ENCODE measurements at places on chromosomes 1 and 21. TPM values are rescaled to one million over a fixed set of nuclear protein-coding genes. Genes with fewer than 3 reads are reported as not detected.

The CLDN14 gene
- total RNA-seq, result 0.14 TPM

The GLRX2 gene
- total RNA-seq, result 6.5 TPM

The SLAMF6 gene
- total RNA-seq, result 11.5 TPM

DNA sequence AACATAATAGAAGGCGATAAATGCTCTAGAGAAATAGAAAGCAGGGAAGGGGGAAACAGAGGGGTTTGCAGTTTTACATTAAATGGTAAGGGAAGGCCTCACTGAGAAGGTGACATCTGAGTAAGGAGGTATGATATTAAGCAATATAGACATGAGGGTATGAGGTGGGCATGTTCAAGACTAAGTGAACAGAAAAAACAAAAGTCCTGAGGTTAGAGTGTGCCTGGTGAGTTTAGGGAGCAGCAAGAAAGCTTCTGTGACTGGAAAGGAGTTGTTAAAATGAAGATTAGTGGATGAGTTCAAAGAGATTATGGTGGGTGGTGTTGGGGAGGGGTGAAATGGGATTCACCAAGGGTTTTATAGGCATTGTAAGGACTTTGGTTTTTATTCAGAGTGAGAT lies 8.6 kb downstream of the RPRD2 start:
- DNase-seq, result no peak

DNA sequence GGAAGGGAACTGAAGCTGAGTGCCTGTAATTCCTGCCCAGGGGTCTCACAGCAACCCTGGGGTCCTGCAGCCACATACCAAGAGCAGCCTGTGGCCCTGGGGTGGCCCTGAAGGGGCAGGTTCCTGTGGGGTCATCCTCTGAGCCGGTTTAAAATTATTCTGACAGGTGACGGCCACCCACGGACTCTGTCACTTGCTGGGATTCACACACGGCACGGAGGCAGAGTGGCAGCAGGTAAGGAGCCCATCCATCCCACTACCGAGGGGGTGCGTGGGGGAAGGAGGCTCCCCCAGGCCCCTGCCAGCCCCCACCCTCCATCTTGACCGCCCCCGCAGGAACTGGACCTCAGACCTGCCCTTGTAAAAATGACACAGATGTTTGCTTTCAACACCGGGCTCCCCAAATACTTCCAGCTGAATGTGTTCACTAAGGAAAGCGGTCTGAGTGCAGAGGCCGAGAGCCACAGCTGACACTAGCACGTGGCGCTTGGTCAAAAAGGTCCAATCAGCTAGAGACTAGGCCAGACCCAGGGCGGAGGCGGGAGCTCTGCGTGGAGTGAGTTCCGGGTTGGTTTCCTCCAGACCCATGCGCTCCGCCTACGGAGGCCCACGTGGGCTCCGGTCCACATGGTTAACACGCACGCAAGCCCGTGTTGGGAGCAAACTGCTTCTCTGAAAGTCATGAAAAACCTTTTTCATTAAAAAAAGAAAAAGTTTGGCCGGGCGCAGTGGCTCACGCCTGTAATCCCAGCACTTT lies 10.0 kb downstream of the YBEY start:
- no peak for DNase-seq

GRCh38 chr21:44820851-44821250 lies 3.0 kb upstream of the SUMO3 start:
- no peak for DNase-seq

DNA sequence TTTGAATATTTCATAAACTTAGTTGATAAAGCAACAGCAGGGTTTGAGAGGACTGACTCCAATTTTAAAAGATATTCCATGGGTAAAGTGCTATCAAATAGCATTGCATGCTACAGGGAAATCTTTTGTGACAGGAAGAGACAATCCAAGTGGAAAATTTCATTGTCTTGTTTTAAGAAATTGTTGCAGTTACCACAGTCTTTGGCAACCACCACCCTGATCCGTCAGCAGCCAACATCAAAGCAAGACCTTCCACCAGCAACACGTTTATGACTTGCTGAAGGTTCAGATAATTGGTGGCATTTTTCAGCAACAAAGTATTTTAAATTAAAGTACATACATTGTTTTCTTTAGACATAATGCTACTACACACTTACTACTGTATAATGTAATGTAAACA lies 47.8 kb downstream of the ADGRL4 start:
- DNase-seq, result no peak

DNA sequence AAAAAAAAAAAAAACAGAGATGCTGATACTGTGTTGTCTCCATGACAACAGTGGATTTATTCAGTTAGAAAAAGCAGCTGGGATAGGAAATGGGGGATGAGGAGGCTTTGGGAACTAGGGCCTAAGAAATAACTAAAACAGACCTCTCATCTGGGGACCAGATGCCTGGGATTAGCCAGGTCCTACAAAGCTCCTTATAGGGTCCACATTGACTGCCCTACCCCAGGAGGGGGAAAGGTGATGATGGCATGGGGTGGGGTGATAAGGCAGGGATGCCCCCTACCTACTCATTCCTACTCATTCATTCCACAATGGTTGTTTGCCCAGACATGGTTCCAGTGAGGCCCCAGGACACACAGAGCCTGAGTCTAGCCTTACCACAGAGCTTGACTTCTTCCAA lies 131.2 kb downstream of the PLXNA2 start:
- no peak for DNase-seq

- no peak for DNase-seq
Measured at GRCh38 chr1:3441880-3442279, 12.6 kb upstream of the ARHGEF16 start.

All from thymus (tissue), 14 donors.